ENCODE measurements at places on chromosomes 4 and X.

GRCh38 chrX:135421932-135422809, at the start of gene SMIM10L2A:
Gene SMIM10L2A (plus strand): TSS chrX:135421944. CDS start chrX:135422132, 188 bp downstream.
- DNase-seq, result peak; percentile 11

DNA sequence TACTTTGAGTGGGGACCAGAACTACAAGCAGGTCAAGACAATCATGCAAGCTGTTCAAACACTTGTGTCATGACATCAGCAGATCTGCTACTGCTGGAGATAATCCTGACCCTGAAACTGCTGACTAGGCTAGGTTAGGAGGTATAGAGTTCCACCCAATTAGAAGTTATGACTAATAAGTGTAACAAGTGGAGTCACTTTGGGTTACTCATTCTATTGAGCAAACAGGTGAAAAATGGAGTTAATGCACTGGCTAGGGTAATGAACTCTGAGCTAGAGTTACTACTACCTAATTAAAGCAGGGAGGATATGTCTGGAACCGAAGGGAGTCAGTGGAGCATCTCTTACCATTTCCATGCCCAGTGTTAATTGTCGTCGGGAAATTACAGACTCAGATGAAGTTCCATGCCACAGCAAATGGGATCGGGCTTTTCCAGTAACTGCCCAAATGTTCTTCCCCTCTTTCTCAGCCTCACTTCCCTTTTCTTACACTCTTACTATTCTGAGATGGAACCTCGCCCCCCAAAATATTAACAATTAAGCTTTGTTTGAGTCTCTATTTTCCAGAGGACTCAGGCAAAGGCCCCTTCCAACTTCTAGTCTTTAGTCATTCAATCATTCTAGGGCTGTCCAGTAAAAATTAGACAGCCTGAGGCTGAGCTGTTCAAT, 19.8 kb upstream of the MANBA start:
- no peak for DNase-seq

DNA sequence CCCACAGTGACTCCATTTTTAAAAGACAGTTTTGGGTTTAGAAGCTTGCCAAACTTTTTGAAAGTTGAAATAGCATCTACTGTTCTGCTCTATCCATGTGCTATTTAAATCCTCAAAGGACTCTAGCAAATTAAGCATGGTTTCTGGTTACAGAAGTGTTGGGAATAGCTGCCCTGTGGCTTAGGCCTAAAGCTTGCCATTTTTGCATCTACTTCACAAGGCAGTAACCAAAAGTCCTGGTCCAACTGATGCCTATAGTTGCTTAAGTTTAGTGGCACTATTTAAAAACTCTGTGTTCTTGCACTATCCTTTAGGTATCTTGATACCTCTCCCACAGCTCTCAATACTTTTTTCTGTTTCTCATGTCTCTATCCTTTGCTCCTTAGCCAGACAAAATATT, 251.0 kb upstream of the GPC4 start:
- no peak for DNase-seq

GRCh38 chrX:116135277-116135676, 35.3 kb upstream of the AGTR2 start:
- no peak for DNase-seq

DNA sequence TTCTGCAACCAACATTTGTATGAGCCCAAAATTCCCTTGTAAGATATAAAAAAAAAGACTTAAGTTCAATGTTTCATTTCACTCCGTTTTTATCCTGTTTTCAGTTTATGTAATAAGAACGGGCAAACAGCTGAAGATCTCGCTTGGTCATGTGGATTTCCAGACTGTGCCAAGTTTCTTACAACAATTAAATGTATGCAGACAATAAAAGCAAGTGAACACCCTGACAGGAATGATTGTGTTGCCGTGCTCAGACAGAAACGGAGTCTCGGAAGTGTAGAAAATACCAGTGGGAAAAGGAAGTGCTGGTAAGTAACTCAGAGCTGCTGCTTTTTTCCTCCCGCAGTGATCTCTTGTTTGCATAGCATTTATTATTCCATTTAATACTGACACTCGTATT, 2.8 kb downstream of the ANKRD37 start:
- no peak for DNase-seq

- DNase-seq, result no peak
Measured at GRCh38 chr4:6960154-6960553, 50.5 kb downstream of the TBC1D14 start.

DNA sequence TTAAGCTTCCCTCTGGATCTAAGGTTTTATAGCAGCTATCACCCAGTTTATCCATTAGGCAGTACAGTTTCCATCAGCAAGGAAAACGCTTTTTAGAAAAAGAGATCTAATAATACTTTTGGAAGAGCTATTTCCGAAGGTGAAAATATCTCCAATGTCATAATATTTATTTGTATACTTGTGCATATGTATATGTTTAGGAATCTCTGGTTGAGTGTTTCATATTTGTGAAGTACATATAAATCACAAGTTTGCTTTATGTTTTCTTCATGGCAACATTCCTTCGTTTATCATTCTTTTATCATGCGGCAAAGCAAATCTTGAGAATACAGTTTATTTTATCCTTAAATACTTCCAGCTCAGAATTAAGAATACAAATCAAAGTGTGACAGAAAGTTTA, 6.2 kb upstream of the PCDH18 start:
- DNase-seq, result no peak

DNA sequence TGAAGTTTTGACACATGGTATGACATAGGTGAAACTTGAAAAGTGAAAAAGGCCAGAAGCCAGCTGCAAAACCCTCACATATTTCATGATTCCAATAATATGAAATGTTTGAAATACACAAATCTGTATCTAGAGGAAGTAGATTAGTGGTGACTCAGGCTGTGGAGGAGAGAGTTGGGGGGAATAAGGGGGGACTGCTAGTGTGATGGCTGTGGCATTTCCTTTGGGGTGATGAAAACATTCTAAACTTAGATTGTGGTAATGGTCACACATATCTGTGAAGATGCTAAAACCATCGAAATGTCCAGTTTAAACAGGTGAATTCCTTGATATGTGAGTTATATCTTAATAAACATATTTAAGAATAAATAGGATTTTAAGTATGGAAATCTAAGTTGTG, 343.5 kb upstream of the SFRP2 start:
- no peak for DNase-seq

DNA sequence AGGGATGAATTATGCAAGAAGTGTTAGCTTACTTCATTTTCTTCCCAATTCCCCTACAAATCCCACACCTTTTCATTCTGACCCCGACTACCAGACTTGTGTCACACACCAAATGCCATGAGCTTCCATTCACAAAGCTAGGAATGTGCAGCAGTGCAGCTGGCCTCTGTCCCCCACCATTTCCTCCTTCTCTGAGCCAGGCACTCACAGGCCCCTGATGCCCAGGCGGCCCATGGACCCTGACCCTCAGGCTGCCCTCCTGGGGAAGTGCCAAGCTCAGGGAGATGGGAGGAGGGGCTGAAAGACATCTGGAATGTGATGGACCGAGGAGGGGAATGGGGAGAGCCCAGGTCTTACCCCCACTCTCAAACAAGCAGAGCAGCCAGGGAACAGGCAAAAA, 67.0 kb upstream of the BCOR start:
- DNase-seq, result no peak

GRCh38 chr4:71229477-71230270, 109.1 kb upstream of the SLC4A4 start:
- DNase-seq, result no peak

GRCh38 chr4:8723222-8723980, 130.8 kb downstream of the CPZ start:
- DNase-seq, result no peak

DNA sequence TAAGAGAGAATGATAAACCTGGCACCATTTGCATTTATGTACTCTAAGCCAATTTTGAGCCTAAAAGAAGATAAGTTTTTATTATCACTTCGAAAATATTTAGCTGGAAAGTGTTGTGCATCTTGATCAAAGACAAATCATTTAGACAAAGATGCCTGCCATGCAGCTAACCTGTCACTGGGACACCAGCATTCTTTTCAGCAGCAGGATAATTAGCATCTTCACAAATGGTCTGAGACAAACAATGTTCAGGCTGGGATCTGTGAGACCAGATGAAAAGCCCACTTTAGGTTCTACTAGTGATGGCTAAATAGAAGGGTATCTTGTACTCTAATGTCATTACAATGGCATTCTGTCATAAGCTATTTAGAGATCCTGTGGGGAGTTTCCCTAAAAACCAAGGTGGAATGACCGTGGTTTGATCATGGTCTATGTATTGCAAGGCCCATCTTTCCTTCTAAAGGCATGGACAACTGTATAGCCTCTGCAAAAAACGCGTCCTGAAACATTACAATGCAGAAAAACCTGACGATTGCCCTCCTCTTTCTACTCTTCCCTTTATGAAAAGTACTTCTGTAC, 7.2 kb downstream of the PRDM8 start:
- DNase-seq, result no peak

- DNase-seq, result no peak
Measured at GRCh38 chrX:10797466-10797865, 177.1 kb upstream of the MID1 start.

- DNase-seq, result no peak
Measured at GRCh38 chr4:3280466-3280865, 12.4 kb upstream of the RGS12 start.

DNA sequence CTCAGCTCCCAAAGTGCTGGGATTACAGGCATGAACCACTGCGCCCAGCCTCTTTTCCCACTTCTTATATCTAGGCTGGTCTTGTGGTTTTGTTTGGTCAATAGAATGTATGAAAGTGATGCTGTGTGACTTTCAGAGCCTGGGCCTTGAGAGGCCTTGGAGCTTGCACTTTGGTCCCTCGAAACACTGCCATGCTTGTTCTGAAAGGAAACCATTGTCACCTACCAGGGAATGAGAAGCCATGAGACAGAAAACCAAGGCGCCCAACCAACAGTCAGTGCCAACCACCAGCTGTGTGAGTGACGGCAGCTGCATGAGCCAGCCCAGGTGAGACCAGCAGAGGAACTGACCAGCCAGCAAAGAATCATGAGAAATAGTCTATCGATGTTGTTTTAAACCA, 57.4 kb downstream of the SCD5 start:
- no peak for DNase-seq

- DNase-seq, result no peak
Measured at GRCh38 chr4:111475001-111475400, 670.3 kb upstream of the FAM241A start.

- no peak for DNase-seq
Measured at GRCh38 chr4:12716896-12717295, 767.2 kb downstream of the RAB28 start.

DNA sequence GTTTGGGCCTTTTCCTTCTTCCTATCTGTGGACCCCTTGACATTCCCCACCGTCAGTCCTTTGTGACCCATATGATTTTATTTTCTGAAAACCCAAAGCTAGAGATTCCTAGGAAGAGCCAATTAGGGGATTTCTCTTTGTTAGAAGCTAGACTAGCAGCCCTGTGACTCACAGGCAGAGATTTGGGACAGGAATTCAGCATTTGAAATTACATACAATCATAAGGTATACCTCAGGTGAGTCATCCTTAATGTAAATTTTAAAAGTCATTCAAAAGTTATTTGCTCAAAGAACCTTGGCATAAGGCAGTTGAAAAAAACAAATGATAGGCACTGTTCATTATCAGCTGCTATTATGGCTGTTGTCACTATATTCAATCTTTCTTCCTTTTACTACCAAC, 40.6 kb downstream of the USP26 start:
- no peak for DNase-seq

- DNase-seq, result no peak
Measured at GRCh38 chr4:48651914-48652313, 128.2 kb downstream of the FRYL start.

- no peak for DNase-seq
Measured at GRCh38 chr4:99640676-99641075, 17.0 kb downstream of the C4orf54 start.

DNA sequence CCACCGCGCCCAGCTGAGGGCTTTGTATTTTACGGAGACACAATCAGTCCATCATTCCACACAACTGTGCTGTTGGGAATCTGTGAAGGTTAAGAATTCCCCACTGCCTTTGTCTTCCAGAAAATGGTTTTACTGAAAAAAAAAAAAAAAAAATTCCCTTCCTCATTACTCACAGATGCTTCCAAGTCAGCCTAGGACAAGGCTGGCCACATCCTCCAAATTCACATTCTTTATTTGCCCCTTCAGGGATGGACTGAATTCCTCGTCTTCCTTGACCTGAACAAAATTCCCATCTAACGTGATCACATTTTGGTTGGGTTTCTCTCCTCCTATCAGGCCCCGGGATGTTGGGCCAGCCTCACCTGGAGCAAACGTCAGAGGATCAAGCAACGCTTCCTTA, 130.3 kb downstream of the DHRSX start:
- DNase-seq, result no peak
